ENCODE measurements at places on chromosomes 16 and 17.

- no peak for DNase-seq
Observed at GRCh38 chr17:81910840-81911276, 341 bp downstream of the PCYT2 start.

GRCh38 chr16:56869513-56870275, 4.7 kb downstream of the SLC12A3 start:
- DNase-seq, result no peak

GRCh38 chr16:66873685-66874055, 6.6 kb upstream of the PDP2 start:
- DNase-seq, result no peak

DNA sequence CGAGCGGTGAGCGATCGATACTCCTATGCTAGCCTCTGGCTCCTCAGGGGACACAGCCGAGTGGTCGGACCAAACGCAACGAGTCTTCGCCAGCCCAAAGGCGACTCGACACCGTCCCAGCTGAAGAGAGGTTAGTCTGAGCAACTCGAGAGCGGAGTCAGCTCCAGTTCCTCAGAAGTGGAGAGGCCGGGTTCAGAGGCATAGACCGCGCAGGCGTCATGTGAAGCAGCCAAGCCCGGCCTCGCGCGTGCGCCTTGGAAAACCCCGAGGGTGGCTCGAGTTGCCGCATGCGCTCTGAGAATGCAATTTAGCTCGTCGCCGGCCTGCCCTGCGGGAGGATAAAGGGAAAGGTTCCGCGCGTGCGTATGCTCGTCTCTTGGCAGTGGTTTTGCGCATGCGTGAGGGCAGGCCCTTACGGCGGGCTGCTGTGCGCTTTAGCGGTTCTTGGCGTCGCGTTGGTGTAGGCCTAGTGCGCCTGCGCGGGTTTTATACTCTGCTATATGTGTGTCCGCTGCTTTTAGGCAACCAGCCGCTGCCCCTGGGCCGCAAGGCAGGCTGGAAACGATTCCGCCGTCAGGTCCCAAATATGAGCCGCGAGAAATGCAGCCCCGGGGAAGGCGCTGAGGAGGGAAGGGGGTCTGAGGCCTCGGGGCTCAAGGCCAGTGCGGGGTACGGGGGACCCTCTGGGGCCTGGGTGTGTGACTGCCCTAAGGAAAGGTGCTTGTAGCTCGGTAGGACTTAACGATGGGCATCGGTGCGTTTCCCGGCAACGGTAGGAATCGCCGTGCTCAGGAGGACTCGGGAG, at the start of gene KDM8:
Gene KDM8 (plus strand): TSS at position 20 of the 805 bp plus-strand sequence. CDS start 6,598 bp downstream, outside the sequence.
- DNase-seq, result peak; percentile 99

DNA sequence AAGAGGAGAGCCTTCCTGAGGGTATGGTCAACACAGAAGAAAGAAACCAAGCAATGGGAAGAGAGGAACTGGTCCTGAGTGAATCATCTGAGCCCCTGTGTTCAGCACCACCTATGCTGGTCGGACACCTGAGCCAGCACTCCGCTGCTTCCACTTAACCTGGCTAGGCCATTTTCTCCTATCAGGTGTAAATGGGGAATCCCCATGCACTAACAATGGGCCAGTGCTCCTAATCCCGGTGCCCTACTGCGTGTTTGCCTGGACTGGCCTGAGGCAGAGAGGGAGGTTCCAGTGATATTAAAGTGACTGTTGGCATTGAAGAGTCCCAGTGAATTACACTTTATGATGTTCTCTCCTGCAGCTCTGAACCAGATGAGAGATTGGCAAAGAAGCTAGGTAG, 34.4 kb upstream of the XYLT2 start:
- no peak for DNase-seq

DNA sequence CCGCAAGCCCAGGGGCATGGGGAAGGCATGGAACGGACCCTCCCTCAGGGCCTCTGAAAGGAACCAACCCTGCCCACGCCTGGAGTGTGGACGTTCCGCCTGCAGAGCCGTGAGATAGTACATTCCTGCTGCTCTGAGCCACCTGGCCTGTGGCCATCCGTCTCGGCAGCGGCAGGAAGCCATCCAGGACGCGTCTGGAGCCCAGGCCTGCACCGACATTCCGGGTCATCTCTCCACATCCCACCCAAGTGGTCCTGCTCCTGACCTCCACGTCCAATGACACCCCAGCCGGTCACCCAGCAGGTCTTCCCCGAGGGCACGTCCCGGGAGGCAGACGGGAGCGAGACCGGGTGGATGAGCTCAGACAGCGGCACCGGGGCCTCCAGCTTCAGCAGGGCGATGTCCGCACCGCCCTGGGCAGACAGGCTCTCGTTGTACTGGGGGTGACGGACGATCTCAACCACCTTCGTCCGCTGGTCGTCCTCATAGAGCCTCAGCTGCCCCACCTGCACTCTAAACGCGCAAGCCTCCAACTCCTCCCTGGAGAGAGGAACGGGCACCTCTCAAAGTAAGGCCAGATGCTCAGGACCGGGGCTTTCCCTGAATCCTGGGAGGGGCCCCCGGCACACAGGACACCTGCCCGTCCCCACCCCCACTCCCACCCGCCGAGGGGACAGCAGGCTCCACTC, 21.3 kb upstream of the UBE2I start:
- DNase-seq, result no peak

- no peak for DNase-seq
Observed at GRCh38 chr16:89478576-89479221, 11.7 kb downstream of the ANKRD11 start.

- no peak for DNase-seq
Observed at GRCh38 chr17:68732301-68732749, 131.2 kb upstream of the FAM20A start.

DNA sequence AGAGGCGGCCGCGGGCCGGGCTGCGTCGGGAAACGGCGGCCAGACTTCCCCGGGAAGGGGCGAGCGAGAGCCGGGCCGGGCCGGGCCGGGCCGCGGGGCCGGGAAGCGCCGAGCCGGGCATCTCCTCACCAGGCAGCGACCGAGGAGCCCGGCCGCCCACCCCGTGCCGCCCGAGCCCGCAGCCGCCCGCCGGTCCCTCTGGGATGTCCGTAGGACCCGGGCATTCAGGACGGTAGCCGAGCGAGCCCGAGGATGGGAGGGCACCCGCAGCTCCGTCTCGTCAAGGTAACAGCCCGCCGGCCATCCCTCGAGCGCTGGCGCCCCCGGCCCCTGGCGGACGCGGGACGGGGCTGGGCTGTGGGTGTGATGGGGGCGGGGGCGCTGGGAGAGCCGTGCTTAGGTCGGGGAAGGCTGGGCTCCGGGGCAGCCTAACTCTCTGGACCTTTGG, at the start of gene CRHR1:
Gene CRHR1 (plus strand): TSS at position 28 of the 448 bp plus-strand sequence. CDS start 225 bp downstream, at position 253.
- no peak for DNase-seq

GRCh38 chr17:39166437-39167335, 725 bp upstream of the ARL5C start:
- DNase-seq, result no peak

- DNase-seq, result no peak
Observed at GRCh38 chr16:66278111-66278531, 88.4 kb upstream of the CDH5 start.

DNA sequence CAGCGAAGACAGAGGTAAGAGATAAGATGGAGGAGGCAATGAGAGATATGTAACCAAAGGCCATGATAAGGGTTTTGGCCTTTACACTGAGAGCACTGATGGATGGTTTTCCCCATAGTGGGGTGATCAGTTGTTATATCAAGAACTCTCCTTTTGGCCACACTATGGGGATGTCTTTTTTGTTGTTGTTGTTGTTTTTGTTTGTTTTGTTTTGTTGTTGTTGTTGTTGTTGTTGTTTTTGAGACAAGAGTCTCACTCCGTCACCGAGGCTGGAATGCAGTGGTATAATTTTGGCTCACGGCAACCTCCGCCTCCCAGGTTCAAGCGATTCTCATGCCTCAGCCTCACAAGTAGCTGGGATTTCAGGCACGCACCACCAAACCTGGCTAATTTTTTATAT, 244.8 kb upstream of the DYNLRB2 start:
- no peak for DNase-seq

- no peak for DNase-seq
Observed at GRCh38 chr17:5975661-5976060, 94.5 kb upstream of the WSCD1 start.

DNA sequence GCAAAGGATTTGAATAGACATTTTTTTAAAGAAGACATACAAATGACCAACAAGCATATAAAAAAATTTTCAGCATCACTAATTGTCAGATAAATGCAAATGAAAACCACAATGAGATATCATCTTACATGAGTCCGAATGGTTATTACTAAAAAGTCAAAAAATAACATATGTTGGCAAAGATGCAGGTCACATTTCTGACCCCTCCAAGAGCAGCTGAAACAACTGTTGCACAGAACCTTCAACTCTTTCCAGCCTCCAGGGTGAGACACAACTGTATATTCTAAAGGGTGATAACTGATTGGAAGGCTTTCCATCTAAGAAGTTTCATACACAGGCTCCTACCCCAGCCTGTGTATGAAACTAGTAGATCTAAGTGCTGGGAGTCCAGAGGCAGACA, 51.9 kb downstream of the SLFN5 start:
- no peak for DNase-seq

GRCh38 chr16:14364386-14365199, 265.5 kb downstream of the PARN start:
- peak; percentile 88 for DNase-seq

- DNase-seq, result peak; percentile 9
Observed at GRCh38 chr16:10895053-10895946, 18.3 kb downstream of the CIITA start.

DNA sequence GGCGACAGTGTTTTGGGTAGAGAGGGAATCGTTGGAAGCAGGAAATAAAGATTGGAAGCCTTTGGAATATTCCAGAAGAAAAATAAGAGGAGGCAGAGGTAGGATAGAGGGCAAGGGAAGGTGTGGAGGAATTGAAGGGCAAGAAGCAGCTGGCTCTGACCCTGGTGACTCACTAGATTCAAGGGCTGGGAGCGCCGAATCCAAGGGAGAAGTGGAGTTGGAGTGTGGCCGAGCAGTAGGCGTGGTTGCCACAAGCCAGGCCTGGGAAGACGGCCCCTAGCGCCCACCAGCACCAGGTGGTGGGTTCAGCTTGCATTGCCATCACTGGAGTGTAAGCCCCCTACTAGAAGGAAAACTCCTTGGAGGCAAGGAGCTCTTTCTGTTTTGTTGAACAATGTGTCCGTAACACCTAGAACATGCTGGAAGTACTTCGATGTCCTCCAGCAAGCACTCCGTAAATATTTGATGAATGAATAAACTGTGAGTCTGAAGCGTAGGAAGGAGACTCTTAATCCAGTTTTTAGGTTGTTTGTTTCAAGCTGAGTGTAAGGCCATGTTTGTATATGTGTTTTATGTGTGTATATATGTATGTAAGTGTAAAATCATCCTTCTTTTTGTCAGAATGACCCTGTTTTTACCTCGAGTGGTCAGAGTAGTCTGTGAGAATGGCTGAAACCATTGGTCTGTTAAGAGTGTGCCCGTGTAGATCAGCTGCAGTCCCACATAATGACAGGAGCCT, 139.5 kb downstream of the CMIP start:
- no peak for DNase-seq

- no peak for DNase-seq
Observed at GRCh38 chr17:47729476-47729875, 3.6 kb upstream of the TBX21 start.

DNA sequence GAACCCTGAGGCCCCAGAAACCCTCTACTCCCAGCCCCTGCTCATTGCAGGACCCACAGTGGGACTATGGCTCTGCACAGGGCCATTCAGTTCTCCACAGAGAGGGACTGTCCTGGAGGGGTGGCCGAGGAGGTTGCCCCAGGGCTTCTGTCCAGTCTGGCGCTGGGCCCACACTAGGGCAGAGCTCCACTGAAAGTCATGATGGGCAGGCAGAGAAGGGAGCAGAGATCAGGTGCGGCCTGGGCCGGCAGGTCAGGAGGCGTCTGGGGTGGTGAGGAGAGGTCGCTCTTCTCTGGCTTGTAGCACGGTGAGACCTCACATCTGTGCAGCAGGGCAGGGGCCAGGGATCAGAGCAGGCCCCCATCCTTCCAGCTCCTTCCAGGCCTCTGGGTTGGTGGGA, 13.0 kb upstream of the PIK3R6 start:
- DNase-seq, result no peak

DNA sequence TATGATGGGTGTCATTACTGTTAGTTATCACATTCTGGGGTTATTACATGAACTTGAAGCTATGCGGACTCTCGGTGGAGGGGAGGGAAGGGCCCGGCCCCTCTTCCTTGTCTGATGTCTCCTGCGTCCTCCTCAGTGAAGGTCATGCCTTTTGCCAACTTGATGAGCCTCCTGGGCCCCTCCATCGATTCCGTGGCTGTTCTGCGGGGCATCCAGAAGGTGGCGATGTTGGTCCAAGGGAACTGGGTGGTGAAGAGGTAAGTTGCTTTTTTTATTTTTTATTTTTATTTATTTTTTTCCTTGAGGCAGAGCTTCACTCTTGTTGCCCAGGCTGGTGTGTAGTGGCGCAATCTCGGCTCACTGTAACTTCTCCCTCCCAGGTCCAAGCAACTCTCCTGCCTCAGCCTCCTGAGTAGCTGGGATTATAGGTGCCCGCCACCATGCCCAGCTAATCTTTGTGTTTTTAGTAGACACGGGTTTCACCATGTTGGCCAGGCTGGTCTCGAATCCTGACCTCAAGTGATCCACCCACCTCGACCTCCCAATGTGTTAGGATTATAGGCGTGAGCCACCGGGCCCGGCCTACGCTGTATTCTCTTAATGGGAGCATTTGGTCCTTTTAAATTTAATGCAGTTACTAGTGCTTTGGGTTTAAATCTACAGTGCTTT, 21.6 kb downstream of the POLR3E start:
- no peak for DNase-seq

GRCh38 chr17:70251706-70252105, 82.4 kb downstream of the KCNJ2 start:
- no peak for DNase-seq

DNA sequence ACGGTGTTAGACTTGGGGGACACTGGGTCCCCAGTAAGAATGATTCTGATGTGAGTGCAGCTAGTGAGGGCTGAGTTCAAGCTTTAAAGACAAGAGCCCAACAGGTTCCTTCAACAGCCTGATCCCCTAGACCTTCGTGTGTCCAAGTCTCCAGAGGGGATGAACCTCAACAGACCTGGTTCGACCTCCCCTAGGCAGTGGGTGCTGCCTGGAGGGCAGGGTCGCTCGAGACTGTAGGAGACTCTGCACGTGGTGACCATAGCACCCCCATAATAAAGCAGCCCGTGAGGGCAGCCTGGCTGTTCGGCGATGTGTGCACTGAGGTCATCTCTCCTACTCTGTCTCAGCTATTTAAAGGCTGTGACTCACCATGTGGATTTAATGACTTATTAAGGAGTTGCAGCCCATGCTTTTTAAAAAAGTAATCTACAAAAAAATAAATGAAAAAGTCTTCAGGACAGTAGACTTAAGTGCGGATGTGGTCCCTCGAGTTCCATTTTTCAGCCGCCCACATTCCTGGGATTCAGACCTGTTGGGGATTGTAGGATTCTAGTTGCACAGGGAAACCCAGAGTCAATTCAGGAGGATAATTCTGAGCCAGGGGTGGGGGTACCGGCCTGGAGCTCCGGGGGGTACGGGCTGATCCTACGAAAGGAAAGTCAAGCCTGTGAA, 23.4 kb upstream of the METRNL start:
- DNase-seq, result peak; percentile 57

DNA sequence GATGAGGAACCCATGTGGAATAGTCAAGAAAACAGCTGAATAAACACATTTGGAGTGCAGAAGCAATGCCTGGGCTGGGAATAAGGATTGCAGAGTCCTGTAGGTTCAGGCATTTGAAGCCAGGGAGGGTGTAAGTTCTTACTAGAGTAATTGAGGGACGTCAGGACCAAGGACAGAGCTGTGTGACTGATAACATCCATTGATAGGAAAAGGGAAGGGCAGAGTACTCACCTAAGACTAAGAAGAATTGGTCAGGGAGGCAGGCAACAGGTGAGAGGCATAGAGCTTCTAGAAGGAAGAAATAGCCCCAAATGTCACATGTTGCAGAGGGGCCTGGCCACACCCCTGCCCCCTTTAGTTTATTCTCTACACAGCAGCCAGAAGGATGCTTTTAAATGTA, 79.8 kb upstream of the TMEM132E start:
- DNase-seq, result peak; percentile 3

Measured in fibroblast of skin of left quadriceps (primary cell).